ENCODE measurements at places on chromosomes 2 and 18.

- no peak for DNase-seq
These were observed 47.4 kb upstream of the CAB39 start for GRCh38 chr2:230665263-230665691.

DNA sequence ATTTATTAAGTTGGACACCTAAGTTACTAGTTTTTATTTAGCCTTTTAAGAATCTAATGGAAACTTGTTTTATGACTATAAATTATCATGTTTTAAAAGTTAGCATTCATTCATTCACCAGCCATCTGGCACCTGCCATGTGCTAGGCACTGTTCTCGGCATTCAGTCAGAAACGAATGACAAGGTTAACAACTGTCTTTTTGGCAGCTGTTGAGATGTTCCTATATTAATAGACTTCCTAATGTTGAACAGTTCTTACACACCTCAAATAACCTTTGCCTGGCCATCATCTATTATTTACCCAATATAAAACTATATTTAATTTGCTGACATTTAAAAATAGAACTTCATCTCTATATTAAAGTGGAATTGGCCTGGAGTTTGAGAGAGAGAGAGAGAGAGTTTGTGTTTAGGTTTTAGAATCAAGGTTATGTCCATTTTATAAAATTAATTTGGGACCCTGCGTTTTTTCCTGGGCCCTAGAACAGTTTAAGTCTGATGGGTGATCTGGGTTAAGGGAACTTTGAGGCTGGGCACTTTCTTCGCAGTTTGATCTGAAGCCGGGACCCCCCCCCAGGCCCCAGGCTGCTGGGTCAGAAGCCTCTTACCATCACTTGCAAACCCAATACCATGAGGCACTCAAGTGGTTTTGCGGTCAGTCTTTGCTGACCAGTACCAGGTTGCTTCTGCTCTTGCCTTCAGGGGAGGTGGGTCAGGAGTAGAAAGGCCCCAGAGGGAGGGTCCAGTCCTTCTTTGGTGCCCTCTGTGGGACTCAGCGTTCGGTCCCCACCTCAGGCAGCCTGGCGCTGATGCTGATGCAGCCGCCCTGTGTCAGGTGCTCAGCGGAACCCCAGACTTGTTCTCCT is 48.3 kb upstream of the ASB1 start:
- DNase-seq: no peak

- DNase-seq: no peak
These were observed 144.9 kb downstream of the AGAP1 start for GRCh38 chr2:235638541-235639427.

DNA sequence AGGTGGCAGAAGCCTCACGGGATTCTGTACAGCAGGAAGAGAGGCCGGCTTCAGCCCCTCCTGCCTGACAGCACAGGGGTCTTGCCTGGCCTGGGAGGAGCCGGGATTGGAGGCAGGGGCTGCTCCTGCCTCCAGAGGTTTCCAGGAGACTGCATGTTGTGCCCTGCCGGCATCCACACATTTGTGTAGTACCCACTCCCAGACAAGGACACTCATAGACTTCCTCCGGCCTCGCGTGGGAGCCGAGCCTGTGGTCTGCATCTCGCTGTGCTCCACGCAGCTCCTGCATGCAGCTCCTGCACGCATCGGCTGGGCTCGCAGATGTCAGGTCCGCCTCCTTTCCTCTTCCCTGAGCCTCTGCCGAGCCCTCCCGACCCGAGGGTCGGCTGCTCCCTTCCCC is 34.7 kb downstream of the TPO start:
- DNase-seq: no peak

GRCh38 chr2:75315436-75315835 is 116.1 kb upstream of the TACR1 start:
- DNase-seq: no peak

GRCh38 chr2:108184419-108184818 is 55.3 kb upstream of the SULT1C3 start:
- no peak for DNase-seq

- DNase-seq: no peak
These were observed 44.7 kb downstream of the PSD4 start for GRCh38 chr2:113218283-113219091.

DNA sequence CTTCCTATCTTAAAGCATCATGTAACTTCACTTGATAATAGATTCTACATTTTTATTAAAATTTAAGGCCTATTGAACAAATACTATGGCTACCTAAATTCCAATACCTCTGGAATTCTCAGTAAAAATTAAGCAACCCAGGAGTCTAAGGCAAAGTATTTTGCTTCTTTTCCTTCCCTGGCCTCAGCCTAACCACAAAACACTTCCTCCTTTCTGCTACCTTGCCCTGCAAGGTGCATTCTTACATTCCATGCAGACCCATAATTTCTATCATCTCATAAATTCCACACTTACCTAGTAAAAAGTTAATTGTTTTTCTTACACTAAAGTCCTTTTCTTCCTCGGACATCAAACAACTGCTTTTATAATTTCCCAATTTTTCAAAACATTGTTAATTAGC is 3.7 kb downstream of the MBOAT2 start:
- no peak for DNase-seq
